Calu3 (cell line): ENCODE measurements at places on chromosomes 16 and 17.

GRCh38 chr16:57736419-57737351 is 1.1 kb downstream of the KATNB1 start:
- DNase-seq, result peak; percentile 58

DNA sequence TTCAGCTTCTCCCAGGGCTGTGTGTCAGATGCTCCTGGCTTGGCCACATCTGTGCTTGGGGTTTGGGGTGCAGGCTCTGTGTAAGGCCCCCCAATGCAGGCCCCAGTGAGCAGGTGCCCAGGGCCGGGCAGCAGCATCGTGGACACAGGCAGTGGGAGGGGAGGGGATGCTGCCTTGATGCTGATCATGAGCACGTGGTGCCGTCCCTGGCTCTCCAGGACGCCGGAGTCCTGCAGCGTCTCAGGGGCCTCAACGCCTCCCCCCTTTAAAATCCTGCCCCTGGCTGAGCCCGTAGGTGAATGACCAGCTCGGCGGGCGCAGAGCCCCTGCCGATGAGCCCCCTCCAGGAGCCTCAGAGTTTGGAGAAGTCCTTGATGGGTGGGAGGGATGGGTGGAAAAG is 9.0 kb downstream of the METRNL start:
- DNase-seq, result no peak

DNA sequence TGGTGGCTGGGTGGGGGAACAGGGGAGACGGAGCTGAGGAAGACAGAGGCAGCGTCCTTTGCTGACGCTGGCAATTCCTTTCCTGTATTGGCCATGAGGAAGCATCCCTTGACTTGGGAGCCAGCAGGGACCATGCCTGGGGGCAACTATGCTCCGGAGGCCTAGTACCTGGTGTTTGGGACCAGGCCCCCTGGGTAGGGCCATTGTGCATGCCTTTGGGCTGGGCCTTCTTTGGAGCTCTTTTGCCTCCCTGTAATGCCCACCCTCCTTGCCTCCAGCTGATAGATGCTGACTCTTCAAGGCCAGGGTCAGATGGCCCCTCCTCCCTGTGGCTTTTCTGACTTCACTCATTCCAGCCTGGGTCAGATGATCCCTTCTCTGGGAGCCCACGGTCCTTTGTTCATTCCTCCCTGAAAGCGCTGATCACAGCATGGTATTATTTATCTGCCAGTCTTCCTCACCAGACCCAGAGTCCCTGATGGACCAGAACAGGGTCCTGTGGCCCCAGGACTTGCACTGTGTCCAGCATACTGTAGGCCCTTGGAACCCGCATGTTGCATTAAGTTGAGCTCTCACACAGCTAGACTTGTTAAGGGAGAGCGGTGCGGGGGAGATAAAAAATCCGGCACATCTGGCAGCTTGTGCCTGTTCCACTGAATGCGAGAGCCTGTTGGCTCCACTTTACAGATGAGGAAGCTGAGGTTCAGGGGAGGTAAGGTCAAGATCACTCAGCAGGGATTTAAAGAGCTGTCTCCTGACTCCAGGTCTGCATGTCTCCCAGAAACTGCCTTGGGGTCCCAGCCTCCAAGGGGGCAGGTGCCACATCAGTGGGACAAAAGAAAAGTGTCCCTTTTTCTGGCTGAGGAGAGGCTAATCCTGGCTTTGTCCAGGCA is 2.9 kb downstream of the STARD3 start:
- DNase-seq, result peak; percentile 77

DNA sequence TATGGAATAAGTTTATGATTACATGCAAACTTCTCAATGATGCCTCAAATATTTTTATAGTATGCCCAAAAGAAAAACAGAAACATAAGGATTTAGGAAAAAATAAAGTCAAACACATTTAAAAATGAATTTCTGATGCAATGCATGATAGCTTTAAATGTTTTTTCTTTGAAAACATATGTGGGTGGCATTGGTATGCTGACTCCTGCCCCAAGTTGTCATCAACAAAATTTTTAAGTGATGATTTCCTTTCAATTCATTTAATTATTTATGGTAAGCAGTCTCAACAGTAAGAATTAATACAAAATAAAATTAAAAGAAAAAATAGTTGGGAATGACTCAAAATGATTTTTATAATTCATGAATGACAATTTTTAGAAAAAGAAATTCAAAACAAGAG is 104.9 kb downstream of the CEP112 start:
- no peak for DNase-seq

- no peak for DNase-seq
These were observed 10.7 kb downstream of the DRC3 start for GRCh38 chr17:17983376-17983775.

DNA sequence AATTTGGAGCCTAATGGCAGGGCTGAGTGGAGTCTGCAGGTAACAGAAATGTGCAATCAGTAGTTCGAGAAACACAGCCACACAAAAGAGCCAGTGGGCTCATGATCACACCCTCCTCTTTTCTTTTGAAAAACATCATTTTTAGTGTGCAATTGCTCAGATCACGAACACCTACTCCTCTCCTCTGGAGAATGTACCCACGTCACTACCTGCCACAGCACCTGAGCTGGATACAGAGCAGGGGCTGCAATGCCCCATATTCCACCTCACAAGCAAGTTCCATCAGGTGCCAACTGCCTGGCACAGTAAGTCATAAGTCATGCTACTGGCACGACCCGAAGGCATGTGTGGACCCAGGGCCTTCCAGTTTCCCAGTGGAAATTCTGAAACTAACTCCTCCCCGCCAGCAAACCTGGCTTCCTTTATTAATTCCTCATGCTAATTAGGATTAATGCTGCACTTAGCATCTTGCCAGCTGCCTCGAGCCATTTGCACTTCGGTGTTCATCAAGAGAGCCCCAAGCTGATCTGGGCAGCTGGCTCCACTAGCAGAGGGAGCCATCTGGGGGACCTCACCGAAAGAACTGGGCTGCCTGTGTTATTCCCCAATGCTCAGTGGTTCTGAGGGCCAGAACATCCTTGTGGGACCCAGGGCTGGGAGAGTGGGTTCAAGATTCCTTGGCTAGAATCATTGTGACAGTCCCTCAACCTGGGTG is 2.4 kb downstream of the CACNG4 start:
- DNase-seq, result no peak

DNA sequence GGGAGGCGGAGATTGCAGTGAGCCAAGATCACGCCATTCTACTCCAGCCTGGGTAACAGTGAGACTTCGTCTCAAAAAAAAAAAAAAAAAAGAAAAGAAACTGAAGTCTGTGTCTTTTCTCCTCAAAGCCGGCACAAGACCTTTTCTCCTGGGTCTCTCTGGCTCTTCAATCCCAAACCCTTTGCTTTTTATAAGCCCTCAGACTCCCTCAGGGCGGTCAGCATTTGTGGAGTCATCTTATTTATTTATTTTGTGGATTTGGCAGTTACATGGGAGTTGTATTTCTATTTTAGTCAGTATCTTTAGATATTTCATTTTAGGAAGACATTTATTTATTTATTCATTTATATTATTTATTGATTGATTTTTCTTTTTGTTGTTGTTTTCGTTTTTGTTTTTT is 57.7 kb upstream of the MAP3K14 start:
- no peak for DNase-seq

DNA sequence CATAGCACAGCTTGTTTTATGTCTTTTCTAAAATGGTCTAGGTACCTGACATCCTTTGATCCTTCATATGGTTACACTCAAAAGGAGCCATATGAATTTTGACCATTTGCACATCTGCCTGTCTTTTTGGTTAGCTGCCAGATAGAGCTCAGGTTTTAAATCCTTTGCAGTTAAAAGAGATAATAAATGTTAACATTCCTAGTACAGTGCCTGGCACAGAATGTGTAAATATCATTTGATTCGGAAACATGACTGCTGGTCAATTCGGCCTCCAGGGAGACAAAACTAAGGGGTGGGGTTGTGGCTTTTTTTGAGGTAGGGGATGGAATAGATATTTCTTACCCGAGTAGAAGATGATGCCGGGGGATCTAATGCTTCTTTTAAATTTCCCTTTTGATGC is 64.2 kb downstream of the FTO start:
- DNase-seq, result no peak

GRCh38 chr17:80605326-80606066 is 60.9 kb downstream of the RPTOR start:
- peak; percentile 50 for DNase-seq

DNA sequence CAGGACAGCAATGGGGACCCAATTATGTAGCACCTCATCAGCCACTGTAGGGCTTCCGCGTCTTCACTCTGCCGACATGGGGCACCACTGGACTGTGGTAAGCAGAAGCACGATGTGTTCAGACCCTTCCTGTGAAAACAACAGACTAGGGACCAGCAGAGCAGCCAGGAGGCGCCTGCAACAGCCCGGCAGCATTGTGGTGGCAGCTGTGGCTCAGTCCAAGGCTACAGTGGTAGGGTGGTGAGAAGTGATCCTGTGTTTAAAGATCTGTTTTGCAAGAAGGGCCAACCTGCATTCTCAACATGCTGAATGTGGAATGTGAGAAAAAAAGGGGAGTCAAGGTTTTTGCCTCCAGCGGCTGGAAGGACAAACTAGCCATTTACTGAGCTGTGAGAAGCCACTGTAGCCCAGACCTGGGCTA is 80.8 kb downstream of the GAS7 start:
- DNase-seq, result no peak

DNA sequence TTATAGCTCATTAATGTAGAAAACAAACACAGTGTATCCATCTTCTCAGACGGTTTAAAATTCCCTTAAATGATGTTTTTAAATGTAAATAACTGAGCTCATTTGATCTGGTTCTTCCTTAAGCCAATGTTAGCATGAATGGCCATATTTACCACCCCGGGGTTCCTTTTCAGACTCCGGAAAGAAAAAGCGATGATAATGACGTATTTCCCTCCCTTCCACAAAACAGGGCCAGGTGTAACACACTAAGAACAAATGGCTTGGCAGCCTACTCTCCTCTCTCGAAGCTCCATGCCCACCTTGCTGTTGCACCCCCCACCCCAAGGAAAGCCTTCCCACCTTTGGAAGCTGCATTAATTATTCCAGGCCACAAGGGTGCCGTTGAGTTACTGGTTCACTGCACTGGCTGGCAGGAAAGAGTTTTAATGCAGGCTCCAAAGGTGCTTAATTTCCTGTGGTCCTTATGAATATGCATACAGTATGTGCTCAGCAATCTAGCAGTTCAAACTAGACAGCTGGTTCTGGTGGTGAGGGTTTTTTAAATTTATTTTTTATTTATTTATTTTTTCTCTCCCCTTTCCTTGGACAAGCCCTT is 378.9 kb downstream of the WWOX start:
- DNase-seq, result no peak

DNA sequence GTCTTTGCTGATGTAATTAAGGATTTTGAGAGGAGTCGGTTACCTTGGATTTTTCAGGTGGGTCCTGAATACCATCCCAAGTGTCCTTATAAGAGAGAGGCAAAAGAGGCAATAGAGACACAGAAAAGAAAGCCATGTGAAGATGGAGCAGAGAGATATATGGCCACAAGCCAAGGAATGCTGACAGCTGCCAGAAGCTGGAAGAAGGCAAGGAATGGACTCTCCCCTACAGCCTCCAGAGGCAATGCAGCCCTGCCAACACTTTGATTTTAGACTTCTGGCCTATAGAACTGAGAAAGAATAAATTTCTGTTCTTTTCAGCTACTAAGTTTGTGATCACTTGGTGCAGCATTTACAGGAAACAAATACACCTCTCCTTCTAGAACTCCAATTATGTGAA is 8.2 kb upstream of the RNFT1 start:
- no peak for DNase-seq

DNA sequence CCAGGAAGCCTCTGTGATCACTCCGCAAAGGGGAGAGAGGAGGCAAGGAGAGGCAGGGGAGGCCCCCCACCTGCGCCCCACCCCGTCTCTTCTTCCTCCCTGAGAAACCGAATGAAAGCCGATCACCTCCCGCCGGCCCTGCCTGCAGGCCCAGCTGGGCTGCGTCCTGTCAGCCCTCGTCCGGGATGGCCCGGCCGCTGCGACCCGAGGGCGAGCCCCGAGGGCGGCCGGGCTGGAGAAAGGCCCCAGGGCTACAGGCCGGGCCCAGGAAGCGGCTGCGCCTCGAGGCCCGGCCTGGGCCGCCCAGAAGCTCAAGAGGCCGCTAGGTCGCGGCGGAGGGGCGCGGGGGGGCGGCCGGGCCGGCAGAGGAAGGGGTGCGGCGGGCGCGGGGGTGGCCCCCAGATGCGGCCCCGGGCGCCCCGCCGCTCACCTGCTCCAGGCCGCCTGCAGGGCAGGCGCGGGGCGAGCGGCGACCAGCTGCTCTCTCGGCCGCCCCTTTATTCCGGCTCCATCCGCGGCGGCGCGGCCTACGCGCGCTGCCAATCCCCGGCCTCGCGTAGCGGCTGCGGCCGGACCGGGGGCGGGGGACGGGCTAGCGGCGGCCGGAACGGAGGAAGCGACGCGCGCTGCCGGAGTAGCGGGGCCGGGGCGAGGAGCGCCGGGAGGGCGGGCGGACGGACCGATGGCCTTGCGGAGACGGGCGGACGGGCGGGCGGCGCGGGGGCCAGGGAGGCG is at the start of gene ZNF319:
ZNF319 (minus strand) TSS at position 702 of the 735 bp plus-strand sequence. CDS start 2,407 bp downstream, outside the sequence.
- DNase-seq, result no peak

GRCh38 chr16:88289561-88289960 is 93.2 kb upstream of the ZNF469 start:
- no peak for DNase-seq

GRCh38 chr17:29461483-29462206 is 71.5 kb downstream of the TAOK1 start:
- no peak for DNase-seq

DNA sequence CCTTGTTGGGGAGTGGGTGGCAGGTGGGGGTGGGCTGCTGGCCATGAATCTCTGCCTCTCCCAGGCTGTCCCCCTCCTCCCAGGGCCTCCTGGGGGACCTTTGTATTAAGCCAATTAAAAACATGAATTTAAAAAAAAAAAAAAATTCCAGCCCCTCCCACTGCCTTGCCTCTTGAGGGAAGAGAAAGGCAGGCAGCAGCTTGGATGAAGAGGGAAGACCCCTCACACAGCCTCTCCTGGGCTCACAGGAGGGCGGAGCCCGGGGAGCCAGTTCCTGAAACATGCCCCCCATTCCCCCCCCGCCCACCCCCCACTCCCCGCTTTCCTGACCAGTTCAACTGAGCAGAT is 1.8 kb upstream of the TCAP start:
- no peak for DNase-seq

- DNase-seq, result peak; percentile 7
These were observed at the start of gene APOH for GRCh38 chr17:66228887-66229782. Gene APOH, minus strand, starts transcription at chr17:66229415. Its CDS starts 36 bp downstream, at chr17:66229379.

GRCh38 chr17:76025294-76025693 is 1.8 kb downstream of the EVPL start:
- DNase-seq, result no peak

DNA sequence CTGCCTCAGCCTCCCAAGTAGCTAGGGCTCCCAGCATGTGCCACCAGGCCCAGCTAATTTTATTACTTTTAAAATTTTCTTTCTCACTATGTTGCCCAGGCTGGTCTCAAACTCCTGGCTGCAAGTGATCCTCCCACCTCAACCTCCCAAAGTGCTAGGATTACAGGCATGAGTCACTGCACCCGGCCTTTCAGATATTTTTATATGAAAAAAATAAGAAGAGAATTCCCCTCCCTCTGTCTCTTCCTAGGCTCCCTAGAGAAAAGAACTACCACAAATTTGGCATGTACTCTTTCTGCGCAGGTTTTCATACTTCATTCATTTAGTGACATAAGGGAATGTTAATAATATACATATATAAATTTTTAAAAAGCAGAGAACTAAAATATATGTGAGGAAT is 21.7 kb upstream of the SMURF2 start:
- no peak for DNase-seq
